ENCODE measurements at places on chromosomes 4 and X. TPM values are rescaled to one million over a fixed set of nuclear protein-coding genes. Genes with fewer than 3 reads are reported as not detected.

DNA sequence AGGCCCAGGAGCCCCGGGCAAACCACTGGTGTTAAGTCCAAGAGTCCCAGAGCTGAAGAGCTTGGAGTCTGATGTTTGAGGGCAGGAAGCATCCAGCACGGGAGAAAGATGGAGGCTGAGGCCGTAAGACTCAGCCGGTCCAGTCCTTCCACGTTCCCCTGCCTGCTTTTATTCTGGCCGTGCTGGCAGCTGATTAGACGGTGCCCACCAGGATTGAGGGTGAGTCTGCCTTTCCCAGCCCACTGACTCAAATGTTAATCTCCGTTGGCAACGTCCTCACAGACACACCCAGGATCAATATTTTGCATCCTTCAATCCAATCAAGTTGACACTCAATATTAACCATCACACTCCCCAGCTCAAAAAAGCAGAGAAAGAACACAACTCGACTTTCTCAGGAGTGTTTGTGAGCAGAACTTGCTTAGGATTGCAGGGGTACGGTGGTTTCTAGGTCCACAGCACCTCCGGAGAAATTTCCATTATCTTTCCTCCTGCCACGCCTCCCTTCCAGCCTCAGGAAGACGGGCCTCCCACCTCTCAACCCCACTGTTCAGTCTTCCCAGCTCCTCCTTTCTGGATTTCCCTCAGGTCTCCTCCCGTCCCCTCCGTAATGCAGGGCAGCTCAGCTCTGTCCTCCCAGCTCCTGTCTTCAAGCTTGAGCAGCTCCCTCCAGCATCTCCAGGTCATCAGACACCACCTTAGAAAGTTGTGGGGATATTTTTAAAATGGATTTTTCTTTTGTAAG lies 13.3 kb upstream of the TMEM271 start:
- no peak for DNase-seq
- H3K36me3 ChIP-seq: no peaks in the 10 kb centered on the region
- H3K4me1 ChIP-seq: peaks cover 8% of the 10 kb centered on the region
- H3K27me3 ChIP-seq: no peaks in the 10 kb centered on the region
- H3K4me3 ChIP-seq: no peak overlapping the region
- H3K27ac ChIP-seq: no peak overlapping the region

GRCh38 chr4:144583658-144584057 lies 62.3 kb upstream of the HHIP start:
- no peak overlapping the region for H3K27ac ChIP-seq
- H3K27me3 ChIP-seq: no peaks in the 10 kb centered on the region
- H3K36me3 ChIP-seq: no peaks in the 10 kb centered on the region
- DNase-seq: no peak
- H3K4me1 ChIP-seq: no peaks in the 10 kb centered on the region

GRCh38 chr4:145213245-145213644 lies 32.9 kb upstream of the OTUD4 start:
- no peaks in the 10 kb centered on the region for H3K36me3 ChIP-seq
- no peak for DNase-seq
- no peak overlapping the region for H3K4me3 ChIP-seq
- no peak overlapping the region for H3K27ac ChIP-seq
- H3K4me1 ChIP-seq: peaks cover 2% of the 10 kb centered on the region
- no peaks in the 10 kb centered on the region for H3K27me3 ChIP-seq

GRCh38 chr4:141686879-141687278 lies 50.5 kb downstream of the IL15 start:
- no peak for DNase-seq
- no peaks in the 10 kb centered on the region for H3K36me3 ChIP-seq
- H3K4me1 ChIP-seq: no peaks in the 10 kb centered on the region
- H3K27ac ChIP-seq: no peak overlapping the region

- DNase-seq: peak; percentile 68
- peaks cover 38% of the 10 kb centered on the region for H3K4me1 ChIP-seq
- peak overlapping the region; percentile 94 for H3K4me3 ChIP-seq
Observed at GRCh38 chr4:15003891-15004738, 1.8 kb downstream of the CPEB2 start.

DNA sequence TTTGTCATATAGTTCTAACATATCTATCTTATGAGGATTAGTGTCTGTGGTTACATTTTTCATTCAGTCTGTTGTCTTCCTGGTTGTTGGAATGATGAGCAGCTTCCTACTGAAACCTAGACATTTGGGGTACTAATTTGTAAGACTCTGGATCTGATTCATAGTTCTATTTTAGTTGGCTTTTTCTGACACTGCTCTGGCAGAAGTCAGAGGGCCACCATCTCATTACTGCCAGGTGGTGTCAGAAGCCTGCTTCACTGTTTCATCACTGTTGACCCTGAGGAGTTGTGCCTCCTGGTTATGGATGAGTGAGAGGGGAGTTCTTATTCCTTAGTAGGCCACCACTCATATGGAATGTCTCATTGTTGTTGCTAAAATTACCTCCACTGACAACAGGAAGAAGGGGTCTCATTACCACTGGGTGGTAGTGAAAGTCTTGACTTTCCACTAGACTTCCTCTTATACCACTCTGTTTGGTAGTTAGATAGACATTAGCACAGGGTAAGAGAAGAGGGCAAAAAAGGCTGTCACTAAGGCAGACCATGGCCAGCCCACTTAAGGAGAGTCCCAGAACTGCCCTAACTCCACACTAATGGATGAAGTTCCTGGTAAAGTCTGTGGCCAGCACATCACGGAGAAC lies 395.2 kb downstream of the SPOCK3 start:
- DNase-seq: no peak
- H3K4me3 ChIP-seq: no peak overlapping the region
- no peaks in the 10 kb centered on the region for H3K4me1 ChIP-seq

DNA sequence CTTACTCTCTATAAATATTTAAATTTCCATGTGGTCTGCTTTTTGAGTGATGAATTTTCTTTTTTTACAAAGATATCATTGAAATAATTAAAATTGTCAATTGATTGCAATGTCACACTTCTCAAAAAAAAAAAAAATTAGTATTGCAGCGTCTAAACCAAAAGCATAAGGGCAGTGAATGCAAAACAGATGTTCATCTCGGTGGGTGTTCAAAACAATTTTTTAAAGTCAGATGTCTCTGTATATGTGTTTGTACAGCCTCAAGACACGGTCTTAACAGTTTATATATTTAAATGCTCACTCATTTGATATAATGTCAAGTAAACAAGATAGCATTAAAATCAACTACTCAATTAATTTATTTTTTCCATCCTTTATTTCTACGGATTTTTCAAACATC lies 52.3 kb downstream of the PALLD start:
- no peak overlapping the region for H3K4me3 ChIP-seq
- H3K27me3 ChIP-seq: no peaks in the 10 kb centered on the region
- no peaks in the 10 kb centered on the region for H3K36me3 ChIP-seq
- H3K4me1 ChIP-seq: no peaks in the 10 kb centered on the region
- no peak for DNase-seq
- no peak overlapping the region for H3K27ac ChIP-seq

DNA sequence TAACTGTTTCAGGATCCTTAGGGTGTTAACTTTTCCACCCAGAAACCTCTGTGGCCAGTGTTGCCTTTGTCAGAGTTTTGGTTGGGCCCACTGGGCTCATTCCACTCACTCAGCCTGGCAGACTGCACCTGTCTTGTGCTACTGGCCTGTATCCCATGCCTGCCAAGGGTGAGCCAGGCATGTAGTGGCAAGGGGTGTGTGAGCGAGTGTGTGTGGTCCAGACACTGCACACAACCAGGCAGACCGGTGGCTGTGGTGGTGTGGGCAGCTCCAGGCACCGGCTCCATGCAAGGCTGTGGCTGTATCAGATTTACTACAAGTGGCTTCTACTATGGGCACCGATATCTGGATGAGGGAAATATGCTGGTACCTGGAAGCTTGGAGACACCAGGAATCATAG lies 394.6 kb upstream of the DMD start:
- DNase-seq: no peak
- H3K27me3 ChIP-seq: no peaks in the 10 kb centered on the region
- H3K4me3 ChIP-seq: no peak overlapping the region
- H3K27ac ChIP-seq: no peak overlapping the region
- no peaks in the 10 kb centered on the region for H3K36me3 ChIP-seq

- DNase-seq: no peak
- no peak overlapping the region for H3K27ac ChIP-seq
- H3K4me1 ChIP-seq: peaks cover 15% of the 10 kb centered on the region
- H3K4me3 ChIP-seq: no peak overlapping the region
Observed at GRCh38 chr4:7197910-7198309, 5.6 kb downstream of the SORCS2 start.

DNA sequence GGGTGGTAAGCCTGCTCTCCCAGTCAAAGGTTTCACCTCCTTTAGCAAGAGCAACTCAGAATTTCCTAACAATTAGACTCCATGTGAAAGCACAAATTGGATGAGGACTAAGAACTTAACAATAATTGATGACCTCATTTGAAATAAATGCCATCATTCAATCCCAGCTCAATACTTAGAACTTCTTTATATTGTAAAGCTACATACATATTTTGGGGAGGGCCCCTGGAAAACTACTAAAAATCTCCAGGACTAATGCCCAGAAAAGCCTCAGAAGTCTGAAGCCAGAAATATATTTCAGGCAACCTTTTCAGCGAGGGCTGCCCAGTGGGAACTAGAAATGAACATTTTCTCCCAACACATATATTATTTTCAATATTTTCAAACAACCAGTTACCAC lies 38.1 kb downstream of the AMOT start:
- no peaks in the 10 kb centered on the region for H3K27me3 ChIP-seq
- no peak overlapping the region for H3K4me3 ChIP-seq
- H3K4me1 ChIP-seq: no peaks in the 10 kb centered on the region
- no peak for DNase-seq

GRCh38 chrX:40298069-40298468 lies 200.3 kb upstream of the BCOR start:
- DNase-seq: no peak
- no peak overlapping the region for H3K4me3 ChIP-seq
- no peaks in the 10 kb centered on the region for H3K4me1 ChIP-seq
- H3K27ac ChIP-seq: no peak overlapping the region
- no peaks in the 10 kb centered on the region for H3K27me3 ChIP-seq

- no peak overlapping the region for H3K4me3 ChIP-seq
- no peak for DNase-seq
- no peaks in the 10 kb centered on the region for H3K4me1 ChIP-seq
- H3K27me3 ChIP-seq: no peaks in the 10 kb centered on the region
Observed at GRCh38 chr4:66837279-66837922, 707.9 kb downstream of the CENPC start.

TRMT10A gene
- total RNA-seq: 11.5 TPM

ZNF182 gene
- total RNA-seq: 6.4 TPM

GLRA3 gene
- not detected for total RNA-seq

CXCL1 gene
- total RNA-seq: not detected

COX7B2 gene
- not detected for total RNA-seq

PHEX gene
- total RNA-seq: 1.3 TPM

DMRTC1B gene
- total RNA-seq: not detected

GATA1 gene
- total RNA-seq: not detected

CFI gene
- total RNA-seq: 0.79 TPM

NEXMIF gene
- not detected for total RNA-seq

All from Karpas-422 (cell line).